ENCODE measurements at places on chromosomes 11 and 22. TPM values are rescaled to one million over a fixed set of nuclear protein-coding genes. Genes with fewer than 3 reads are reported as not detected.

The PATE4 gene
- not detected for total RNA-seq

The OR52H1 gene
- 0.63 TPM for total RNA-seq

The KDELR3 gene
- total RNA-seq: 43.8 TPM

The GTSE1 gene
- total RNA-seq: 0.95 TPM

The SEC14L2 gene
- total RNA-seq: 19.1 TPM

The TEX54 gene
- total RNA-seq: not detected

The TRIM77 gene
- not detected for total RNA-seq

The CCDC73 gene
- total RNA-seq: under 0.01 TPM

The SCUBE1 gene
- total RNA-seq: under 0.01 TPM
